Activated CD8-positive, alpha-beta T cell treated with anti-CD3 and anti-CD28 coated beads, Interleukin-2, amount 10 ng/mL, durations not matched to agents 7 days and 5 days (primary cell): ENCODE measurements at places on chromosomes 3 and 15. TPM values are rescaled to one million over a fixed set of nuclear protein-coding genes. Genes with fewer than 3 reads are reported as not detected.

DNA sequence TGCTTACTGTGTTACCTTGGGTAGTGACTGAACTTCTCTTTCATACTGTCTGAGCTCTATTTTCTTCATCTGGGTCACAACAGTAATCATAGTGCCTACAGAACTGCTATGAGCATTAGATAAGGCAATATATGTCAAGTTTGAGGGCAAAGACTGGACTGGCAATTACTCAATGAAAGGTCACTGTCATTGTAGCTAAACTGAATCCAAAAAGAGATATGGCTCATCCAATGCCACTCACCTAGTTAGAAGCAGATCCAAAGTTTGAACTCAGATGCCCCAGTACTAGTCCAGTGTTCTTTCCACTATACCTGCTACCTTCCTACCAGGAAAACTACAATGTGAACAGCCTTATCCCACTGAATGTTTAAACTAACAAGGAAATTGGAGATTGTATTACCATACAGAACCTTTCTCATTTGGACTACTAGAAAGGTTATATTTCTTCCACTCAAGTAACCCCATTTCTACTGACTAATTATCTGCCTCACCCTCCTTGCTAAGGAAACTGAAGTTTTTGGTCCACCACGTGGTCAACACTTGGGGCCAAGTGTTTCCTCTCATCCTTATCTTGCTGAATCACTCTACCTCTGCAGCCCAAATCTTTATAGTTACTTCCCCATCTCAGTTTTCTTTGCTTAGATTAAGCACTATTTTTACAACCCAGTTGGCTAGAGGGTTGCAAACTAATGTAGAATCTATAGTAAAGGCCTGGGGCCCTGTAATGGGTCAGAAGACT lies 202.3 kb upstream of the LPP start:
- DNase-seq, result peak; percentile 43

The TRPM1 gene
- not detected for total RNA-seq

- DNase-seq, result no peak
These were observed 182.3 kb downstream of the ADAMTS17 start for GRCh38 chr15:100159436-100159835.

The EPHB1 gene
- 1.1 TPM for total RNA-seq

GRCh38 chr3:29643034-29643425 lies 362.2 kb downstream of the RBMS3 start:
- no peak for DNase-seq
